ENCODE measurements at places on chromosomes 1 and 21.
A peak's percentile ranks its signal among the peaks of the same experiment; 100 is the strongest.

- peak; percentile 77 for DNase-seq
Observed at GRCh38 chr1:47411436-47411835, 4.6 kb upstream of the FOXE3 start.

DNA sequence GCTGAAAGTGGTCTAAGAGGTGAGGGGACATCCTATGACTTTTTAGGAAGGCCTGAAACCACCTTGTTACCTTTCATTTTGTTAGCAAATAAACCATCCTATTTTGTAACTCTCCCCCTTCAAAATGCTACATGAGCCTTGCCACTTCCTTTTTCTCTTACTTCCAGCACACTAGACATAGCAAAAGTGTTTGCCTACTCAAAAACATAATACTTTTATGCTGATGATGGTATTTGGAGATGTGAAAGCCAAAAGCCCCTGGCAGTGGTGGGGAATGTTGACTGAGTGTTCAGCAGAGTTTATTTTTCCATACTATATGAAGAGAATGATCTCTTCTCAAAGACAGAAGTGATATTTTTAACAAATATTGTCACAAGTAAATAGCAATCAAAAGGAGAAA lies 134.2 kb downstream of the EDEM3 start:
- no peak for DNase-seq

- no peak for DNase-seq
Observed at GRCh38 chr1:77802026-77802425, 22.6 kb downstream of the MIGA1 start.

- DNase-seq: no peak
Observed at GRCh38 chr1:154465621-154466195, 36.3 kb upstream of the TDRD10 start.

- DNase-seq: no peak
Observed at GRCh38 chr1:215501496-215501895, 65.6 kb upstream of the KCTD3 start.

GRCh38 chr1:118113261-118113660 lies 71.8 kb downstream of the SPAG17 start:
- peak; percentile 78 for DNase-seq

DNA sequence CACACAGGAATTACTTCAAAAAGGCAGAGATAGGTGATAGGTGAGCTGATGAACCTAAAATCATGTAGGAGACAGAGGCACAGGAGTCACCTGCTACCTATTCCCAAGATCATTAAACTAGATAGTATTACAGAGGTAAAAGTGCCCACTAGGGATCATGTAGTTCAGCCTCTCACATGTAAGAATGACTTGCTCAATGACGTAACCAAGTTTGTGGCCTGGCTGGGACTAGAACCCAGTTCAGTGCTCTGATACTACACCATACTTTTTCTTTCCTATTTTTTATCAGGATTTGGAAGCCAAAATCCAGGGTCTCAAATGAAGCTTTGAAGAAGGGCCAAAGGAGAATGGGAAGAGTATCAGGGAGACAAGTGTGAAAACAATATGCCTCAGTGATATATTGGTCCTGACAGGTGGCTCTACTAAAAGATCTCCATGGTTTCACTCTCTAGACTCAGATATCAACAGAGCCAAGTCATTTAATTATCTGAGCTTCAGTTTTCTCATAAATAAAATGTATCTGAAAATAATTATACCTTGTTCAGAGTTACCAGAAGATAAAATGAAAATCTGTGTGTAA lies 87.3 kb upstream of the SLFNL1 start:
- DNase-seq: peak; percentile 30

DNA sequence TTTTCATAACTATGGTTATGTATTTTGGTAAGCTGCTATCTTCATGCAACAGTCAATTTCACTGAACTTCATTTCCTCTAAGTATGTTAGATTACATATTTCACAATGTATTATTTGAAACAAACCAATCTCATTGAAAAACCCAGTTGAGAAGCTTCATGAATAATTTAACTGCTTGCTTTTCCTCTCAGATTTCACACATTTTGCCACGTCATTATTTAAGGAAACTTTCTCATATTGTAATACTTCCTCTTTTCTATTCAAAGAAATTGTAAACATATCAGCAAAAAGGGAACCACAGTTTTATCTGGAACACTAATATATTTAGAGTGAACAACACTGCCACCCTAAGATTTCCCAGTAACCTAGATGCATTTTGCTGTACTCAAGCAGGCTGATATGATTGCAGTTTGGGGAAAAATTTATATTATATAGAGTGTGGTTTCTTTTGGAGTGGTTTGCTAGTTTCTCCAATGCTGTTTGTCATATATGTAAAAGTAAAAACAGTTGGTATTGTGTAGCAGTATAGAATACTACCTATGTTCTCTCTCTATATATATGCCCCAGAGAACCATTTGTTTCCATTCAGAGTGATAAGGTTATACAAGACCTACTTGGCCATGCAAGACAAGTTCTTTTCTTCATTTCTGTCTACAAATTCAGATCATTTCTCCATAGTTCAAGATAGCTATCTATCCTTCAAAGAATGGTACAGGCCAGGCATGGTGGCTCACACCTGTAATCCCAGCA lies 28.4 kb upstream of the AHCTF1 start:
- DNase-seq: no peak

DNA sequence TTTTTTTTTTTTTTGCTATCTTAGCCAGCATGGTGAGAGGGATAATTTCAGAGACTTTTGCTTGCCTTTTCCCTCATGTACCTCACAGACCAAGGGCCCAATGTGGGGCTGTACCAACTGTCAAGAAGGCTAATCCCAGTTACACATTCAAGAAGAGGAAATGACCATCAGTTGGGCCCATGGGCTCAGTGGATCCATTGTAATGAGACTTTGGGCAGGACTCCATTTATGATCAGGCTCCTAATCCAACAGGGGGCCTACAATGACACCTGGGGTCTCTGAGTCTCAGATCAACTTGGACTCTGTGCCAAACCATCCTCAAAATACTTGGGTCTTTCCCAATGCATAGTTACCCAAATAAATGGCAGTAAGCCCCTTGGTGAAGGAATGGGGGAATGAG lies 450.4 kb upstream of the VAMP3 start:
- no peak for DNase-seq

GRCh38 chr1:66354311-66355201 lies 179.4 kb upstream of the SGIP1 start:
- peak; percentile 70 for DNase-seq

DNA sequence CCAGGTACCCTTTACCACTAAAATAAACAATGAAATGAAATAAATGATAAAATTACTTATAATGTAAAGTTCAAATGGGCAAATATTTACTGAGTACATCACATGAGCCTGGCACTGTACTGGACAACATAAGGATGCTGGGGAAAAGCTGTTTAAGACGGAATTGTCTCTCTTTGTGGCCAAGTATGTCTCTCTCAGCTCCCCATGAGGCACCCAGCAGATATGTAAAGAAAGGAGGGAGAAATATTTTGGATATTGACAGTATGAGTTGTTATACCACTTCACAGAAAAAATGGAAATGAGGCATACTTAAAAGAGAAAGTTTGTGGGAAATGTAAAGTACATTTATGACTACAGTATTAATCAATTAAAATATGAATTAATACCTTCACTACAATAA lies 1.0 kb upstream of the TNFSF4 start:
- DNase-seq: peak; percentile 20

DNA sequence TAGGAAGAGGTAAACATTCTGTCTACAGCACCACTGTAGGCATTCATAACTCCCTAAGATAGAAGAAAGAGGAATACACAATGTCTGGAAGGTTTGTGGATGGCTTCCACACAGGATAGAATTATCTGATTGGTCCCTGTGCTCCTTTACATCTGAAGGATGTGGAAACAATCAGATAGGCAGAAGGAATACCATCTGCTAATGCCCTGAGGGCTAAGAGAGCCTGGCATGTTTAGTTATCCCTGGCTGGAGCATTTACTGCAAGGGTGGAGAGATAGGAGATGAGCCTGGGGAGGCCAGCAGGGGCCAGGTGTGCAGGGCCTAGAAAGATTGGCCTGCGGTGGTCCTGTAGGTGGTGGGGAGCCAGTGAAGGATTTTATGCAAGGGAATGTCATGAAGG lies 8.6 kb upstream of the ACBD3 start:
- DNase-seq: peak; percentile 26

DNA sequence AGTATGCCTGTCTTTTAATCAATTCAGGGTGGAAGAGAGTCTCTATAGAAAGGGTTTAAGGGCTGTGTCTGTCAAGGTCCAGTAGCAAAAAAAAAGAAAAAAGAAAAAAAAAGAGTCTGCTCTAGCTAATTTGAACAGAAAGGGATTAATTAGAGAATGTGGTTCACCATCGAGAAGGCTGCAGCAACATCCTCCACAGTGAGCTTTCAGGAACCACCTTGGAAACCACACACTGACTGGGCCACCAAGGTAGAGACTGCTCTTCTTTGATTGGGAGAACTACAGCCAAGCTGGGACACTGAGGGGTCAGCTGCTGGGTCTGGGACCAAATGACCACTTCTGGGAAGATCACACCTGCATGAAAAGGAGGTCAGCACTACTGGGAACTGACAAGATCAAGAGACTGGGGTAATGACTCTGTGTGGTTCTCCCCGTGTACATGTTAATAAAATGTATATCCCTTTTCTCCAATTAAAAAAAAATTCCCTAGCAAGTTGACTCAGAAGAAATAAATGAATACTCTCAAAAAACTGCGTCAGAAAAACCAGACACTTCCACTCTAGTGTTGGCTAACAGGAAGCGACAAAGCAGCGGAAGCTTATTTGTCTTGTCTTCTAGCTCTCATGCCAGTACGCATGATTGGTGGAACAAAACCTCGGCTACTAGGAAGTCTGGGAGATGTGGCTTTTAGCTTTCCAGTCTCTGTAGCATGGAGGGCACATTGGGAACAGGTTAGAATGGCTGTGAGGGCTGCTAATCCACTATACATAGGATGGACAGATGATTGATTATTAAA lies 60.0 kb upstream of the IVNS1ABP start:
- peak; percentile 76 for DNase-seq

GRCh38 chr1:20115916-20116315 lies 3.4 kb downstream of the PLA2G2D start:
- DNase-seq: no peak

DNA sequence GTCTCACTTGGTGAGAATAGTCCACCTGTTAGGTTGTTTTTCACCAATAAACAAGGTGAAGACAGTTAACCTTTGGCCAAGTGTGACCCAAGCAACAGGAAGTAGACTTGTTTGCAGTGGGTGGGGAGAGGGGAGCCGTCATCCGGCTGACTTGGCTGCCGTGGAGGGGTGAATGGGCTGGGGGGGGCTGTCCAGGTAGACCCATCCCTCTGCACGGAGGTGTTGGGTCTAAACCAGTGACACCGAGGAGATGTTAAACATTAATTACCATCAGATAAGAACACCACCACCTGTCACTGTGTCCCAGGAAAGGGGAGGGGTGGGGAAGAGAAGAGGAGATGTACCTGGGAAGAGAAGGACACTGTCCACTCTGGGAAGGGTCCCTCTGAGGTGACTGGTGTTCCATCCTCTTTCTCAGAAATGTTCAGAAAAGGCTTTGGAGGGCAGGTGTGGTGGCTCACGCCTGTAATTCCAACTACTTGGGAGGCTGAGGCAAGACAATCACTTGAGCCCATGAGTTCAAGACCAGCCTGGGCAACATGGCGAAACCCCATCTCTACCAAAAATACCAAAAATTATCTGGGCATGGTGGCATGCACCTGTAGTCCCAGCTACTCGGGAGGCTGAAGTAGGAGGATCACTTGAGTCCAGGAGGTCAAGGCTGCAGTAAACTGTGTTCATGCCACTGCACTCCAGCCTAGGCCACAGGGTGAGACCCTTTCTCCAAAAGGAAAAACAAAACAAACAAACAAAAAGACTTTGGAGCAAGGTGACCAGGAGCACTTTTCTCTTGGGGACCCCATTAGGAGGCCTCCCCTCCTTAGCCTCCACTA lies 6.7 kb upstream of the MYOM3 start:
- DNase-seq: no peak

DNA sequence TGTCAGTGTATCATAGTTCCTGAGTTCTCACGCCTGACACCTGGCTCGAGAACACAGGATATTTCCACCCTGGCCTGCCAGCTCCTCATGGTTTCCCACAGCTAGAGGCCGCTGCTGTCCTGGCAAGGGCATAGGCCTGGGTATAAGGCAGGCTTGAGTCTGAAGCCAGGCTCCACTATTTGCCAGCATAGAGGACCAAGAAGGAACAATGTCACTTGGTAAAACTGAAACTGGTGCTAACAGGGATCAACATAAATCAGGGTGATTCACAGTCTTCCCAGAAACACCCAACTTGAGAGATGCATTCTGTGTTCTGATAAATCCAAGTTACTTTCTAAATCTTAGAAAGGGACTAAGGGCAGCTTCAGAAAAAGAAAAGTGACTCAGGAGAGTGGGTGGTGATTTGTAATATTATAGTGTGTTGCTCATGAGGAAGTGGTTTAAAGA lies 6.9 kb upstream of the S100A2 start:
- DNase-seq: peak; percentile 86

GRCh38 chr1:214570442-214570841 lies 19.0 kb upstream of the PTPN14 start:
- DNase-seq: peak; percentile 69

DNA sequence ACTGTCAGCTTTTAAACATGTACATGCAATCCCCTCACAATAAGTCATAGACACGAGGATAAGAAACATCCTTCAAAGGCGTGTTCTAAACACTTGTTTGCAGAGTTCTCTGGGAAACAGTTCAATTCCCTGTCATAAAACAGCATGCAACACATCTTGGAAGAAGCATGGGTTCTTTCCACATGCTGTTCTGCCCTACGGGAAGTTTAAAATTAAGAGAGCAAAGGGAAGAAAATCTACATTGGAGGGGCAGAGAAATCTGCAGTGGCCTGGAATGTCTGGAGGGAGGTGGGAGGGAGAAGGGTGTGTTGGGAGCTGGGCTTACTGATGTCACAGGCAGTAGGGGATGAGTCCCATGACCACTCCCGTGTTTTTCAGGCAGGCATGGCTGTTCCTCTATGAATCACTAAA lies 98.3 kb upstream of the SLC2A1 start:
- peak; percentile 29 for DNase-seq

DNA sequence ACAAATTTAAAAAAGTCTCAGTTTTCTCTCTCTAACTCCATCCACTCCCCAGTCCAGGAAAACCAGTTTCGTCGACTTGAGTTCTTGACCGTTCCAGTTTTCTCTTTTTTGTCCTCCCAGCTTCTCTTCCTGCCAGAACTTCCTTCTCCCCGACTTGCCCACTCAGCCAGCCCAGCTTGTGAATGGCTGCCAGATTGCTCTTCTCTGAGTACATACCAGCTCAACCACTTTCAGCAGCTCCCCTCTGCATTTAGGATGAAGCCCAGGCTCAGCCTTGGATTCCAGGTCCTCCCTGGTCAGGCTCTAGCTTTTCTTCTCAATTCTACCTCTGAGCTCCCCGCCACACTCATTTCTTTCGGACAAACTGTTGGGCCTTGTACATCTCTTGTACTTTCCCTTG lies 1.4 kb downstream of the DIO1 start:
- DNase-seq: no peak

DNA sequence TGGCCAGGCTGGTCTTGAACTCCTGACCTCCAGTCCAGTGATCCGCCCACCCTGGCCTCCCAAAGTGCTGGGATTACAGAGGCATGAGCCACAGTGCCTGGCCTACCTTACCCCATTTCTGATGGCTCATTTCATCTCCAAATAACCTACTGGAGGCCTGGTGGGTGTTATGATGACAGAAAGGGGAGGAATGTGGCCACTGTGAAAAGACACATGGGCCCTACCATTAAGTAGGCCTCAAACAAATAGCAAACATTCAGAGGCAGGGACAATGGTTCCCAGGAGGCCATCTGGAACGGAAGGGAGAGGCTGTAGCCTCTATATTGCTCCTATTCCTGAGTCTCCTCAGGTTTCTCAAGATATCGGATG lies 932 bp upstream of the FCRLA start:
- DNase-seq: peak; percentile 77
